Osteocyte (in vitro differentiated cells): ENCODE measurements at places on chromosomes 2 and 18. TPM values are rescaled to one million over a fixed set of nuclear protein-coding genes. Genes with fewer than 3 reads are reported as not detected.

GRCh38 chr18:54119524-54120019 is 104.9 kb downstream of the MBD2 start:
- DNase-seq = no peak

- no peak for DNase-seq
Measured at GRCh38 chr18:3148930-3149535, 70.7 kb downstream of the MYOM1 start.

DNA sequence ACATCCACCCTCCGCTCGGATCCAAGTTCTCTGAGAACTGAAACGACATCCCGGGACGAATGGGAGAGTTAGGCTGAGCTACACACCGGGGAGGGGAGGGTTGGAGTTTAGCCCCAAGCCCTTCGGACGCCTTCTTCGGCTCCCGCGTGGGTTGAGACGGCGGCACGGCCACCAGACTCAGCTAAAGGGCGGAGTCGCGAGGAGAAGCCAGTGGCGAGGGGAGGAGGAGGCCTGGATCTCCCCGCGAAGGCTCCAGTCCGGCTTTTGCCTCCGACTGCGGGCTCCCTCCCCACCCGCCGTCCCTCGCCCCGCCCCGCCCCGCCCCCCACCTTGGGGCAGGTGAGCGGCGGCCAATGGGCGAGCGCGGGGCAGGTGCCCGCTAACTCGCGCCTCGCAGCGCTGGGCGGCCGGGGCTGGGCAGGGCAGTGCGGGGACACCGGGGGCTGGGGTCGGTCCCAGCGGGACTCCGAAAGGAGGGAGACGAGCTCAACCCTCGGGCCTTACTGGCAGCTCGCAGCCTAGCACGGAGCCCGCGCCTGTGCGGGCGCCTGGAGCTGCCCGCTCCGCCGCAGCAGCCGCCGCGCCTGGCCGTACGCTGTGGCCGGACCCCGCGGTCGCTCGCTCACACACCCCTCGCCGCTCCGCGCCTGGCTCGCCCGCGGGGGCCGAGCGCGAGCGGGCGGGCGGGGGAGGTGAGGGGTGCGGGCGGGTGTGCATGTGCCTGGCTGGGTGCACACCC is at the start of gene EMX1:
Gene EMX1 (plus strand): TSS at position 382 of the 739 bp plus-strand sequence. CDS start 334 bp downstream, at position 716.
- peak; percentile 80 for DNase-seq

DNA sequence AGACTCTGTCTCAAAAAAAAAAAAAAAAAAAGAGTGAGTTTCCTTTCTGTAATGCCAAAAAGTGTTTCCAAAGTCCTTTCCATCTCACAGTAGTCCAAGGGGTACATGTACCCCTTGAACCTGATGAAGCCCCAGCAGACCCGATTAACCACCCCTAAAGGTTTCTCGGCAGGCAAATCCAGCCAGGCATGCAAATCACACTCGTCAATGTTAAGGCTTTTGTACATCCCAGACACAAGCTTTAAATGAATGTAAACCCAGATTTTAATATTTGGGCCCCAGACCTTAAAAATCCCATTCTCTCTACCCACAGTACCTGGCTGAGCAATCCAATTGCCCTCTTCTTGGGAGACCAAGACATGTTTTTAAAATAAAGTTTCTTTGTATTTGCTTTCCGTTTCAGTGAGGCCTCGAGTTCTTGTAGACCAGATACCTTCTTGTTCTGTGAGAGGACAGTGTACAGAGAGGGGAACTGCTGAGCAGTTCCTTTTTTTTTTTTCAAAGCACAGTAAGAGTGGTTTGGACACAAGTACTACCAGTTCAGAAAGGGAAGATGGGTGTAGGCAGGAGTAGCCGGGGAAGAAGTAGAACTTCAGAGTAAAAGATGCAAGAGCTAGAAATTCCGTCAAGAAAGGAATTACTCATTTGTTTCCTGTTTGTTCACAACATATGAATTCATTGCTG is at the start of gene NLRC4:
Gene NLRC4 (minus strand): TSS at position 465 of the 684 bp plus-strand sequence. CDS start 8,111 bp downstream, outside the sequence.
- peak; percentile 0 for DNase-seq

- no peak for DNase-seq
Measured at GRCh38 chr2:17133052-17133671, 385.1 kb downstream of the RAD51AP2 start.

DNA sequence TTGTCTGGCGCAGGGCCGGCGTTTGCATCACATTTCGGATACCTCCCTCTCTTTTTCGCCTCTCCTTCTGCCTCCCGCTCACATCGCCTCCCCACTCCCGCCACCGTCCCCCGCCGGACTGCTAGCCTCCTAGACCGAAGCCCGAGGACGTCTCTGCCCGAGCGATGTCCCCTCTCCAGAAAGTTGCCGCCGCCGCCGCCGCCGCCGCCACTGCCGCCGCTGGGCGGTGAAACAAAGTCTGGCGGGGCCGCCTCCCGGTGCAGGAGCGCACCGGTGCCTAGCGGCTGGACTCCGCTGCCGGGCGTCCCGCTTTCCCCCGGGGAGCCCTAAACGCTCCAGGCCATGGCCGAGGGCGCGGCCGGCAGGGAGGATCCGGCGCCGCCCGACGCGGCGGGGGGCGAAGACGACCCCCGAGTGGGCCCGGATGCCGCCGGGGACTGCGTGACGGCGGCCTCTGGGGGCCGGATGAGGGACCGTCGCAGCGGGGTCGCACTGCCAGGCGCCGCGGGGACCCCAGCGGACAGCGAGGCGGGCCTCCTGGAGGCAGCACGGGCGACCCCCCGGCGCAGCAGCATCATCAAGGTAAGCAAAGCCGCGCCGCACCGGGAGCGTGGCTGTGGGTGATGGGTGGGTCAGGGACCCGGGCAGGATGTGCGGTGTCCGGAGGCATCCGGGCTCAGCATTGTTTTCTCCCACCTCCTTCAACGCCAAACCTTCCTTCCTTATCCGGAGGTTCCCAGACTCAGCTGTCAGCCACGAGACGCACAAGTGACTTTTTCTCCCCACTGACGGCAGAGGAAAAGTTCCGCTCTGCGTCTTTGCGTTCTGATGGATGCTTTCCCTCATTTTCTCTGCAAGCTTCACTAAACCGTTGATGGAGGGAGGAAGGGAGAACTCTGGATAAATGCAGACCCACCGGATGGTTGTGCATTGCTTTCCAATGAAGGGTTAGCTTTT is 643 bp downstream of the PLCL1 start:
- no peak for DNase-seq

DNA sequence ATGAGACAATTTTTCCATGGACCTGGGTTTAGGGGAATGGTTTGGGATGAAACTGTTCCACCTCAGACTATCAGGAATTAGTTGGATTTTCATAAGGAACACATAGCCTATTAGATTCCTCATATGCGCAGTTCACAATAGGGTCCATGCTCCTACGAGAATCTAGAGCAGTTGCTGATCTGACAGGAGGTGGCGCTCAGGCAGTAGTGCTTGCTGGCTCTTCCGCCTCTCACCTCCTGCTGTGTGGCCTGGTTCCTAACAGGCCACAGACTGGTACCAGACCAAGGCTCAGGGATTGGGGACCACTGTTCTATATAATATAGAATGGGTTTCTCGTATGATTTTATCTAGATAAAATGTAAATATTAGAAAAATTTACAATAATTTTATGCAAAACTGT is 338.7 kb downstream of the CPS1 start:
- no peak for DNase-seq

REG3G gene
- total RNA-seq = not detected in 2 replicates

SALL3 gene
- not detected in 2 replicates for total RNA-seq

C2orf92 gene
- total RNA-seq = 13.7 and 15.0 TPM in 2 replicates
